ENCODE measurements at places on chromosomes 11 and 22.
A peak's percentile ranks its signal among the peaks of the same experiment; 100 is the strongest.

DNA sequence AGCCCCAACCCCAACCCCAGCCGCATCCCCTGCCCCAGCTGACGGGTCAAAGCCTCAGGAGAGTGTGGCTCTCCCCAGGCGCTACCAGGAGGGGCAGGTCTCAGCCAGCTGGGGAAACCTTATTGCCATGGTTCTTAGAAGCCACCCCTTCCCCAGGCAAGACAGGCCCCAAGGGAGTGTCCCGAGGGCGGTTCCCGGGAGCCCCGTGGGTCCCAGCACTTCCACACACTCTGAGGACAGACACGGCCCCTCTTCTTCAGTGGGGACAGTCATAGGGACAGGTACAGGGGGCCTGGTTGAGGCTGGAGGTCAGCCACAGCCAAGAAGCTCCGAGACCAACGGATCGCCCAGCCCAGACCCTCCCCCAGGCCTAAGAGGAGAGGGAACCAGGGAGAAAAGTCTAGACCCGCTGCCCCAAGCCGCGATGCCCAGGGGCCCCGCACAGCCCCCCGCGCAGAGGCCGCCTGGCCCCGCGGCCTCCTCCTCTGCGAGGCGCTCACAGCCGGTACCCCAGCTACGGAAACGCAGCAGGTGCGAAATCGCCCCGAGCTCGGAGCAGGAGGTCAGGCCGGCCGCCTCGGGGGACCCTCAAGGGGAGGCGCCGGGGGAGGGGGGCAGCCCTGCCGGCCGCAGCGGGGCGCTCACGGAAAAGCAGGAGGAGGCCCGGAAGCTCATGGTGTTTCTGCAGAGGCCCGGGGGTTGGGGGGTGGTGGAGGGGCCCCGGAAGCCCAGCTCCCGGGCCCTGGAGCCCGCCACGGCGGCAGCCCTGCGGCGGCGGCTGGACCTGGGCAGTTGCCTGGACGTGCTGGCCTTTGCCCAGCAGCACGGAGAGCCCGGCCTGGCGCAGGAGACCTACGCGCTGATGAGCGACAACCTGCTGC lies 2.6 kb downstream of the KLHDC7B start:
- DNase-seq = peak; percentile 22

GRCh38 chr11:33618351-33618710 lies 82.3 kb downstream of the C11orf91 start:
- DNase-seq = no peak

DNA sequence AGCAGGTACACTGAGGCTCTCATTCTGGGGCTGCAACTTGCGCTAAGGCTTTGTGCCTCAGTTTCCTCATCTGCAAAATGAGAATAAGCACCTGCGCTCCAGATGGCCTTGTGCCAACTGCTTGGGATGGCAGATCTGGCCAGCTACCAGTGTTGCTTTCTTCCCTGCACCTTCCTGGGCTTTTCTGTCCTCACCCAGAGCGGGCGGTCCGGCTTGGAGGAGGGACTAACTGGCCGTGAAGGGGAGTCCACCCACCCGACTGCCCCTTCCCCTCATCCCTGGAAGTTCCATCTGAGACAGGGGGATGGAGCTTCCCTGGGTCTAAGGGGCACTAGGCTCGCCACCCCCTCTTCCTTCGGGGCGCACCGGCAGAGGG lies 3.5 kb downstream of the SLC16A8 start:
- no peak for DNase-seq

DNA sequence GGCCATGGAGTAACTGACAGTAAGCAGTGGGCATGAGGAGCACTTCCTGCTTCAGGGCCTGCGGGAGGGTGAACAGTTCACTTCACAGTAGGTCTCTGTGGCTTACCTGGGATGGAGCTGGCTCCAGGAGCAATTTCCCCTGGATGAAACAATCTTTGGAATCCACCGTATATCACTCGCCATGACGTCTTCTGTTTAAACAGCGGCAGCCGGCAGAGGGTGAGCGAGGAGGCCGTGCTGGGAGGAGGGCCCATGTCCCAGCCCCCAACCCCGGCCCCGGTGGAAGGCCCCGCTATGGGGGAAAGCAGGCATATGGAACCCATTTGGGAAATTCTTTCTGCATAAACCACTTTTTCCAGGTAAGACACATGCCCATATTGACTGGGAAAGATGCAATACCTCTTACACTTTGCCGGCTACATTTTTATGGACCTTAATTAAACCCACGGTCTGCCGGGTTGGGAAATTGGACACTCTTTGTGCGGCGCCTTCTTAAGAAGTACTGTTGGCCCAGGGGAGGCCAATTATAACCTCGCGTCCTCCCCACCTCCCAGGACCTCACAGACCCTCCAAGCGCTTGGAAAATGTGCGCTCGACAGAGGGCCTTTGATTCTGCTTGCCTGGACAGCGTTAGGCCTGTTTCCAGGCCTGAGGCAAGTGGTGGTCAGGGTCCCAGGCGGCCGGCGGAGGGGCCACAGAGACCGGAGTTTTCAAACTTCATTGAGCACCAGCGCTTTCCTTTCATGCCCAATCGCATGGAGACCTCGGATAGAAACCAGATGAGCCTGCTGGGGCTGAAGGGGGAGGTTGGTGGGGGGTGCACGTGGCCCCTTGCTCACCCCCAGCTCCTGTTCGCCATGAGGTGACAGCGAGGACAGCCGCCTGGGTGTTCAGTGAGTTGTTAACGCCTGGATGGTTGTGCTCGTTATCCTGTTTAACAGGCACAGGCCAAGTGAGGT lies 40.4 kb downstream of the SMIM38 start:
- DNase-seq = no peak
